ENCODE measurements at places on chromosomes 6 and 20.

DNA sequence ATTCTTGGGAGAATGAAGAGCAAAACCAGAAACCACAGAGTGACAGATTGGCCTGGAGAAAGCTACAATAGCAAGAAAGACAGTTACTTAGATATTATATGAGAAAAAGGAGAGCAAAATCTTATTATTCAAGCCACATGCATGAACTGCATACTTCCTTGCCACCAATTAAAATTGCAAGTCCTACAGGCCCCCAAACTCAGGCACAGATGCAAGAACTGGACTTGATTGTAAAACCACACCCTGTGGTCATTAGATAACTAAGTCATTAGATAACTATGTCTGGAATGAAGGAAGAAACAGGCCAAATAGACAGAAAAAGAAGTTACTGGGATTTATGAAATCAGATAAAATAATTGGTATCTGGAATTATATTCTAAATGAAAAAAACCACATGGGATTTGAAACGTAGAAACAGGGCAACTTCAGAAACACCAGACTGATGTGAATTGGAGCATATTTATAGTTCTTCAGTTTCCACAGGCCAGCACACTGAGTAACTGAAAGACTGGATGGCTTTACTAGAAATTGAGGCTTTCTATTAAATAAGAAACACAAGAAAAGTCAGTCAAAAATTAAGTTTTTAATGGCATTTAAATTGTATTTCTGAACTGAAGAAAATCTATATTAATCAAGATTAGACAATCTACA, 49.4 kb upstream of the CARMIL1 start:
- DNase-seq: no peak

DNA sequence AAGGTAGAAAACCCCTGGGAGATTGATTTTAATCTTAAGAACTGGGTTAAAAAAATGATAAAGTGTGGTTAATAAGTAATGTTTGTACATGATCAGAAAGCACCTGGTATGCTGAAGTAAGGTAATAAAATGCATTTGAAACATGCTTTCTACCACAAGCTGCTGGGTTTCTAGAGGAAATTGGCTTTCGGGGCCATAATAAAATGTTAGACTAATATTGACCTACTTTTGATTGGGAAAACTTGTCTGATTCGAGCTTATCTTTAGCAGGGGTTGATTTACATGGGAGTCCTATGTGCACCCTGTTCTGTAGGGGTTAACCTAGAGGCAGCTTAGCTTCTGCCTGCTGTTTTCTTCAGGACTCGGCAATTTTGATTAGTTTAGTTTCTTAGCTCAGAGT, 50.5 kb downstream of the CRYBG1 start:
- no peak for DNase-seq

DNA sequence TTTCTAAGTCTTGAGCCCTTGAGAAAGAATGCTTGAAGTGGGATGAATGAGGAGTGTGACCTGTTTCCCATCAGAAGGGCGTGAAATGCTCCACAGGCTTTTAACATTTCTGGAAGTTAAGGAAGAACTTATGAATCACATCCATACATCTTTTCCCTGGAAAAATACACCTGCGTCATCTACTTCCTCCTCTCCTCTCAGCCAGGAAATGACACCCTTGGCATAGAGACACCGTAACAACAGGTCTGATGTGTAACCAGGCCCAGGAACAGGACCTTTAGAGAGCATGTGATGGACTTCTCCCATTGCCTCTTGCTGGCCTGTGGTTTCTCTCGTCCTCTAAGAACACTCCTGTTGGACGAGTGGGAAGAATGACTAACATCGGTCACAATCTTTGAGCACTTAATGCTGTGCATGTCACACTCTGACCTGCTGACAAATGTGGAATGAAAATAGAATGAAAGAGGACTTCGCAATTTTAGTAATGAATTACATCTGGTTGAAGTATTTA, 28.5 kb upstream of the CITED2 start:
- no peak for DNase-seq

DNA sequence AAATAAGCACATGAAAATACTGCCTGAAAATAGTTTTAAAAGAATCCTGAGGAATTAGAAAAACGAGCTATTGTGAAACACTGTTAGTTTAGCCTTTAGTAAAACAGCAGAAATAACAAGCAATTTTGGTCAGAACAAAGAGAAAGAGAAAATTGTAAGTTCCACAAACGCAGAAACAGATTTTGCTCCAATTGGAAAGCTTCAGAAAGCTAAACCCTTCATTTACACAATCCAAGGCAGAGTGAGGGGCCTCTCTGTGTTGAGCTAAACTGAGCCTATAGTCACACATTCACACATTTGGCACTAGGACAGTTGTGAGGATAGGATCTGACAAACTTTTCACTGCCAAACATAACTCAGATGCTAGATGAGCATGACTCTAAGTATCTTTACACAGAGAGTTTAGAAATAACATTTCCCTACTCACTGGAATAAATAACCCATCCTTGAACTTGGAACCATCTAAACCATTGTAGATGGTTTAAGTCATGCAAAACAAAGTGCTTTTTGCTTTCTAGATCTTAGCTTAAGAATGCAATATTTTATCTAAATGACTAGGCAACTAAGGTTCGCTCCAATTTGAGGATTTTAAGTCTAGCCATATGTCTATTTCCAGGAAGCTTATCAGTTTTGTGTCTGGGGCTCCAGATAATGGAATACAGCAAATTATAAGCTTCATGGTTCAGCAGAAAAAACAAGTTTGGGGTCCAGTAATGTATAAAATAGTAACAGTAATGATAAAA, 122.6 kb downstream of the SGK1 start:
- no peak for DNase-seq

GRCh38 chr6:167044696-167045095, 45.5 kb downstream of the CEP43 start:
- DNase-seq: no peak

Measured in cortex of kidney (tissue), 1 donor.